ENCODE measurements at places on chromosomes 3 and 15.

GRCh38 chr3:30610702-30611368 is 4.4 kb downstream of the TGFBR2 start:
- no peak for DNase-seq

DNA sequence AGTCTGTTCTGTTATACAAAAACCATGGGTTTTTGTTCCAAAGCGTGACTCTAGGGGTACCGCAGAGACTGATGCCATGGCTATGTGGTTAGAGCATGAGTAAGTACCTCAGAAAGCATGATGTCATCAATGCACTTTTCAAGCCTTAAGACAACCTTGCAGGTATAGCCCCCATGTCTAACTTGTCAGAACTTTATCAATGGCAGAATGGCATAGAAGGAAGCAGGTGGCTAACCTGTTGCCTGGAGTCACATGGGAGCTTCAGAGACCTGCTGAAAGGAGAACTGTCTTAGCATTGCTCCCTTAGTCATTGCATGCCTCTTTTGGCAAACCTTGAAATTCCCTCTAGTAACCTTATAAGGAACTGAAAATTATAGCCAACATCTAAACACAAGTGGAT is 52.5 kb downstream of the EOMES start:
- no peak for DNase-seq

DNA sequence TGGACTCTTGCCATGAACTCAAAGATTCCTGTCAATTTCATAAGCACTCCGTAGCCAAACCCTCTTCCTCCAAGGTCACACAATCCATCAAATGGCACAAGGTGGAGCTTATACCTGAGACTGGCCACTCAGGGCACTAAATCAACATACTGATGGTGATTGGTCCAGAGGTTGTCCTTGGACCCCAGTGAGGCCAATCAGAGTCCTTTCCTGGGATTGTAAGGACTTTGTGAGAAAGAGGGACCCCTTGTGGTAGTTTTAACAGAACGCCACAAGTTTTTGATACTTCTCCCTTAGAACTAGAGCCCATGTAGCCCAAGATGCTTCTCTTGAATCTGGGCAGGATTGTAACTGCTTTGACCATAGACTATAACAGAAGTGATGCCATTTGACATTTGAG is 44.4 kb upstream of the LARS2 start:
- DNase-seq: no peak

DNA sequence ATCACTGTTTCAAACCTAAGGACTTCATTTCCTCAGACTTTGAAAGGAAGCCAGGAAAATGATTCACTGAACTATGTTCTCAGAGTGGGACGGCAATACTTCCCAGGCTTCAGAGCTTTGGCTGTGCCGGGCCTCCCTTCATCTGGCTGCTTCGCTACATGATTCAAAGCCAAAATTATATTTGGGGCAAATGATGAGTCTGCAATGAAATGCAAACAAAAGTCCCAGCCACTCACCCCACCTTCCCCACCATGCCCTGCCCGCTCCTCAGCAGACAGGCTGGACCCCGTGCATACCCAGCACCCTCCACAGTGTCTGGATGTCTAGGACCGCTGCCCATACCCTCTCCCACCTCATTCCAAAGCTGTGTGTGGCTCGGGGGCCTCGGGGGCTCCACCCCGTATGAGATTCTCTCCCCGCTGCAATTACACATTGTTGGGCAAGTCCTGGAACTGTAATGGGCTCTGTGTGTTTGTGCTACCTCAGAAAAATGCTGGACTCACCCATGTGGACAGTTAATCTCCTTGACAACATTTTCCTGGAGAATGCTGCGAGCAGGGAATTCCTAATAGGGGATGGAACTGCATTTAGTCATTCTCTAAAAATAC is 32.2 kb downstream of the ATP10A start:
- DNase-seq: no peak

- DNase-seq: no peak
These were observed 52.1 kb upstream of the MYRIP start for GRCh38 chr3:39757307-39757706.

DNA sequence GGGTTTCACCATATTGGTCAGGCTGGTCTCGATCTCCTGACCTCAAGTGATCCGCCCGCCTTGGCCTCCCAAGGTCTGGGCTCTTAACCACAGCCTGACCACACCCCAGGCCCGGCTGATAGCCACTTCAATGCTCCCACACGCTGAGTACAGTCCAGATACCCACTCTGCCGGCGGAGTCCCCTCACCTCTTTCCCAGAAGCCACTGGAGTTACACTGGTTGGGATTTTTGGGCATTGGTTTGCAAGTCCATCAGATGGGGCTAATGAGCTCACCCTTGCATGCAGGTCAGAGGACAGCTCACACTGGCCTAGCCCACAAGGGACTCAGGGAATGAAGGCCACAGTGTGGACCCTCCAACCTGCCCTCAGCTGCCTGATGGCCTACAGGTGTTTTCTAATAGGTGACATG is 60.1 kb downstream of the IQSEC1 start:
- no peak for DNase-seq
